ENCODE measurements at places on chromosomes 6 and 20.

DNA sequence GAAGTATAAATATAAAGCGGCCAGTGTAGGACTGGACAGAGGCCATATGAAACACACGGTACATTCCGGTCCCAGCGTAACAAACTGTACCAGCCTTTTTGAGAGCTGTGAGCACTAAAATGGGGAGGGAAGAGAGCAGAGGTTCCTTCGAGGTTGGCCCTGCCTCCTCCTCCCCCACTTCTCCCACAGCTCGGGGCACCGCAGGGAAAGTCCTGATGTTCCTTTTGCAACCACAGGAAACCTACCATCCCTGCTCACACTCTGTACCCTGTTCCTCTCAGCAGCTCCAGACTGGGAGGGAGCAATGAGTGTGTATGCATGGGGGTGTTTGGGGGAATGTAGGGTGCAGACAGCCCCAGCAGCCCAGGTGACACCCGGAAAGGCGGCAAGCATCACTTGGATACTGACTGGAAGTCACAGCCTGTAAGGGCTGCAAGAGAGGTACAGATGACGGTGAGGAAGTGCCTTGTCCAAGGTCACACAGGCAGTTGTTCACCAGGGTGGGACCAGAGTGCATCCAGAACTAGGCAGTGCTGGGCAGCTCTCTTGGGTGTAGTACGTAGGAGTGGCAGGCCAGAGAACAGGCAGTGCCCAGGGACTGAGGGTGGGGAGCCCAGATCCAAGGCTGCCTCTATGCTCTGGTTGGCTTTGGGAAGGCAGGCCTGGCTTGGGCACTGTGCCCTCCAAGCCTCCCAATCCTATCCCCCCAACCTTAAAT, 11.0 kb upstream of the ARMC12 start:
- DNase-seq = no peak

DNA sequence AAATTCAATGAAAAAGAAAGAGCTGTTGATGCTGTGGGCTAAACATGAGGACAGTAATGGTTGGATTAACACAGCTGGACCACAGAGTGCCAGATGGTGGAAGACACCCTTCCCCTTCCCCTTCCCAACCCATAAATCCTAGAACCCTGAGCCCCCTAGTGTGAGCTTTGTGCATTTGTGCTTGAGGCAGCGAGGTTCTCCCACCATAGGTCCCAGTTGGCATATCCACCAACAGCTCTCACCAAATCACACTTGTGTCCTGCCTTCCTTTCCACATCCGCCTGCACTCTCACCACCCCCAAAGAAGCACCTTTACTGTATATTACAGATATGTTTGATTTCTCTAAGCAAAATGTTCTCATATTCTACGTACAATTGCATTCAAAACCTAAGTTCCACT, 32.8 kb upstream of the HBS1L start:
- peak; percentile 96 for DNase-seq

DNA sequence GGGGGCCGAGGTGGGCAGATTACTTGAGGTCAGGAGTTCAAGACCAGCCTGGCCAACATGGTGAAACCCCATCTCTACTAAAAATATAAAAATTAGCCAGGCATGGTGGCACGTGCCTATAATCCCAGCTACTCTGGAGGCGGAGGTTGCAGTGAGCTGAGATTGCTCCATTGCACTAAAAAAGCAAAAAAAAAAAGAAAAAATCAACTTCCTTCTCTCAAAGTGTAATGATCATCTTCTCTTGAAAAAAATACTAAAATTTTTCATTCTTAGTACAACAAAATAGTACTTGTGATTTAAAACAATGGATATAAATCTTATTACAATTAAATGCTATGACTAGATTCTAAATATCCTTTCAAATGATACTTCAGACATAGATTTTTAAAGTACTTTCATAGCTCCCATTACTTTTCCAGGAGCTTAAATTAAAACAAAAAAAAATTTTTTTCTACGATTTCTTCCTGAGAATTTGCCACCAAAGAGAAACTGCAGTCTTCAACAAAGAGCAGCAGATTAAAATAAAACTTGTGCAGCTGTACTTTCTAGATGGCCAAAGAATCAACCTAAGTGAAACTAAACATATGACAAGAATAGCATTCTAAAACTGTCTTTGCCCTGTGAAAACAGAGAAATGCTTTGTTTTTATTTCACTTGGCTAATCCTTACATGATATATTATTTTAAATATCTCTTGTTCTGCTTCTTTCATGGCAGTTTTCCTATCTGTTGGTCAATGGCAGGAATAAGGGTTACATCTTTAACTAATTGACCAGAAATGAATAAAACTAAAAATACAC, 75.2 kb downstream of the MAP3K5 start:
- DNase-seq = no peak

DNA sequence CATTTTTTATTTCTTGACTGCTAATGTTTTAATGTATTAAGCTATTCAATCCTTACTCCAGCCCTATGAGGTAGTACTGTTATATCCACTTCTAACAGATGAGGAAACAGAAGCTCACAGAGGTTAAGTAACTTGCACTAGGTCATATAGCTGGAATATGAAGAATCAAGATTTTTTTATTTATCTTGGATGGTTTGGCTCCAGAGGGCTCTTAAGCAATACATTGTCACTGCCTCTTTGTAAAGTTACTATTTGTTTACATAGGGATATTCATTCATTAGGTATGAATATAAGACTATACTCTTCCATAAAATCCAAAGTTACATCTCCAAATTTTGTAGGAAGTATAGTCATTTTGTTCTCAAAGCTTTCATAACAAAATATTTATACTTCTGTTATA, 113.8 kb downstream of the LAMP5 start:
- DNase-seq = no peak

DNA sequence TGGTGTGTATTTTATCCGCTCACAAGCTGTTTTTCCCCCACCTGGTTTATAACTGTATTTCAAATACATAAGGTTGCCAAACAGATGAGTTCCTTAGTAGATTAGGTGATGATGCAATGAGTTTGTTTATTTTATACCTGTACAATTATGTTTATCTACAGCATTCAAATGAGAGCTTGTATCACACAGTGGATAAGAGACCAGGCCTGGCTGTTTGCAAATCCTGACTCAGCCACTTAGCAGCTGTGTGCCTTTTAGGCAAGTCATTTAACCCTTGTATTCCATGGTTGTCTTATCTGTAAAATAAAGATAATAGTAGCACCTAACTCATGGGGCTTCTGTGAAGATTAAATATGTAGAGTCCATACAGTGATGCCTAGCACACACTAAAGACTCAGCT, 143.7 kb downstream of the MOXD1 start:
- no peak for DNase-seq

- DNase-seq = no peak
These were observed 159.3 kb downstream of the PREX1 start for GRCh38 chr20:48668451-48668946.

DNA sequence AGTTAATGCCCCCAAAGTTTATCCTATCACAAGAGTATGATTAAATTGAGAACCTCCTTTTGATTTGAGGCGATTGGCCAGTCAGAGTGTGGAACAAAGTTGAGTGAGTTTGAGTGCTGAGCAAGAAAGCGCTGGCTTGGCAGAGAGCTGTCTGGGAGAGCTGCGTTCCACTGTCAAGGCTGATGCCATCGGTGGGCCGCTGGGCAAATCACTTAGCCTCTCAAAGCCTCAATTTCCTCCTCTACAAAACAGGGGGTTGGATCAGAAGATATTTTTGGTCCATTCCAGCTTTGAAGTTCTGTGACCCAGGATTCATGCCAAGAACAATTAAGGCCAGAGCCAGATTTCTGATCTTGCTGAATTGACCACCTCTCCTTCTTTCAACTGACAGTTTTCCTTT, 60.2 kb downstream of the TMEM242 start:
- DNase-seq = no peak

Data from Jurkat, Clone E6-1 (cell line).